Left ventricle myocardium inferior (tissue), 1 donor: ENCODE measurements at places on chromosomes 7 and 10. TPM values are rescaled to one million over a fixed set of nuclear protein-coding genes. Genes with fewer than 3 reads are reported as not detected.
A peak's percentile ranks its signal among the peaks of the same experiment; 100 is the strongest.

- peaks cover 33% of the 10 kb centered on the region for H3K4me1 ChIP-seq
- H3K4me3 ChIP-seq: peak overlapping the region; percentile 41
- H3K36me3 ChIP-seq: no peaks in the 10 kb centered on the region
These were observed 5.3 kb upstream of the TMEM139 start for GRCh38 chr7:143279186-143280098.

- peaks cover 35% of the 10 kb centered on the region for H3K4me1 ChIP-seq
- no peak overlapping the region for H3K4me3 ChIP-seq
- DNase-seq: no peak
- H3K27me3 ChIP-seq: no peaks in the 10 kb centered on the region
- no peak overlapping the region for H3K27ac ChIP-seq
These were observed 47.0 kb downstream of the FAM171A1 start for GRCh38 chr10:15324113-15324512.

DNA sequence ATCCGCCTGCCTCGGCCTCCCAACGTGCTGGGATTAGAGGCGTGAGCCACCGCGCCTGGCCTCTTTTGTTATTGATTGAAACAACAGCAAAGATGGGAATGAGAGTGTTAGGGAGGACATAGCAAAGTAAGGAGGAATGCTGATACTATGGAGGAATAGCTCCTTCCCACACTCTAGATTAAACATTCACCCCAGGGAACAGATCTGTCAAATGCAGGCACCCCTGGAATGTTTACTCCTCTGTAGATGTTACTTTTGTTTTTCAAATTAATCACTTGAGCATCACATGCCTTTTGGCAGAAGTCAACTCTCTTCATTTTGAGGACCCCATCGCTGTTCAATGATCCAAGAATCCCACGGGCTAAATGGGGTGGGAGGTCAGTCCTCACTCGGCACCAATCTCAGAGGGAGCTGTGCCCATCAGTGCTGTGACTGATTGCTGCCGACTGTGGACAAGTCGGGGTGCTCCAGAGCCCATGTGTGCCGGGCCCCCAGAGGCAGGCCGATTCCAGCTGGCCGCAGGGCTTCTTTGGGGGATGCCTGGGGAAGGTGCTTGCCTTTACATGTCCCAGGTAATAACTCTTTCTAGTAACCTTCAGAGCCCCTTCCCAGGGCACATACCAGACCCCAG lies 10.2 kb upstream of the COBL start:
- no peak overlapping the region for H3K27ac ChIP-seq
- no peak overlapping the region for H3K4me3 ChIP-seq
- H3K27me3 ChIP-seq: peaks cover 9% of the 10 kb centered on the region
- no peak for DNase-seq
- H3K4me1 ChIP-seq: no peaks in the 10 kb centered on the region

- no peak overlapping the region for H3K4me3 ChIP-seq
- no peak for DNase-seq
- H3K4me1 ChIP-seq: peaks cover 31% of the 10 kb centered on the region
- H3K27ac ChIP-seq: no peak overlapping the region
These were observed 155.0 kb downstream of the GALNT17 start for GRCh38 chr7:71286924-71287323.

Gene LMOD2
- total RNA-seq: 888 TPM

GRCh38 chr7:76330261-76330660 lies 27.8 kb downstream of the HSPB1 start:
- H3K4me3 ChIP-seq: no peak overlapping the region
- peak overlapping the region; percentile 90 for H3K27ac ChIP-seq
- no peak for DNase-seq
- peaks cover 48% of the 10 kb centered on the region for H3K36me3 ChIP-seq
- no peaks in the 10 kb centered on the region for H3K27me3 ChIP-seq

- peak overlapping the region; percentile 2 for H3K4me3 ChIP-seq
- H3K36me3 ChIP-seq: no peaks in the 10 kb centered on the region
- H3K27ac ChIP-seq: peak overlapping the region; percentile 66
- no peak for DNase-seq
- no peaks in the 10 kb centered on the region for H3K27me3 ChIP-seq
These were observed 76.7 kb downstream of the ZEB1 start for GRCh38 chr10:31395695-31396094.

Gene BTAF1
- total RNA-seq: 11.7 TPM

GRCh38 chr10:23047201-23048050 lies 48.0 kb upstream of the MSRB2 start:
- DNase-seq: no peak
- no peaks in the 10 kb centered on the region for H3K36me3 ChIP-seq
- H3K27me3 ChIP-seq: no peaks in the 10 kb centered on the region
- no peak overlapping the region for H3K27ac ChIP-seq

GRCh38 chr10:129417870-129418269 lies 49.2 kb upstream of the MGMT start:
- H3K4me3 ChIP-seq: peak overlapping the region; percentile 21
- no peak for DNase-seq
- H3K36me3 ChIP-seq: no peaks in the 10 kb centered on the region
- H3K27ac ChIP-seq: peak overlapping the region; percentile 58
- H3K27me3 ChIP-seq: peaks cover 54% of the 10 kb centered on the region
